Heart right ventricle (tissue), 16 donors: ENCODE measurements at places on chromosomes 4 and X. TPM values are rescaled to one million over a fixed set of nuclear protein-coding genes. Genes with fewer than 3 reads are reported as not detected.

- no peak for DNase-seq
Measured at GRCh38 chrX:134646691-134647090, 11.6 kb downstream of the PLAC1 start.

DNA sequence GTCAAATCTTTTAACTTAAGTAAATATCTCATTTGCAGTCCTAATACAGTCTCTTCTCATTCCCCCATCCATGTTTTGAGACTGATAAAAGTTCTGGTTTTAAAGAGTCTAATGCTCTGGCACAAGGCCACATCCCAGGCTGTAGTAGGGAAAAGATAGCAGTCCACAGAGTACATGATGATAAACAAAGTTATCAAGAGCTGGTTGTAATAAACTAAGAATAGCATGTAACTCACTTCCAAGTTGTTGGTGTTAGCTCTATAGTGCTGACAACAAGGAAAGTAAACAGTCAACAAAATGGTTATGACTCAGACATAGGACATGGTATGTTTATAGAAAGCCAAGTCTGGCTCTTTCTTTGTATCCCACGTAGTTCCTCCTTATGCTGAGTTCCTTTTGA lies 21.8 kb upstream of the AREG start:
- DNase-seq = peak; percentile 68

- peak; percentile 8 for DNase-seq
Measured at GRCh38 chr4:26826721-26827120, 33.9 kb upstream of the STIM2 start.

DNA sequence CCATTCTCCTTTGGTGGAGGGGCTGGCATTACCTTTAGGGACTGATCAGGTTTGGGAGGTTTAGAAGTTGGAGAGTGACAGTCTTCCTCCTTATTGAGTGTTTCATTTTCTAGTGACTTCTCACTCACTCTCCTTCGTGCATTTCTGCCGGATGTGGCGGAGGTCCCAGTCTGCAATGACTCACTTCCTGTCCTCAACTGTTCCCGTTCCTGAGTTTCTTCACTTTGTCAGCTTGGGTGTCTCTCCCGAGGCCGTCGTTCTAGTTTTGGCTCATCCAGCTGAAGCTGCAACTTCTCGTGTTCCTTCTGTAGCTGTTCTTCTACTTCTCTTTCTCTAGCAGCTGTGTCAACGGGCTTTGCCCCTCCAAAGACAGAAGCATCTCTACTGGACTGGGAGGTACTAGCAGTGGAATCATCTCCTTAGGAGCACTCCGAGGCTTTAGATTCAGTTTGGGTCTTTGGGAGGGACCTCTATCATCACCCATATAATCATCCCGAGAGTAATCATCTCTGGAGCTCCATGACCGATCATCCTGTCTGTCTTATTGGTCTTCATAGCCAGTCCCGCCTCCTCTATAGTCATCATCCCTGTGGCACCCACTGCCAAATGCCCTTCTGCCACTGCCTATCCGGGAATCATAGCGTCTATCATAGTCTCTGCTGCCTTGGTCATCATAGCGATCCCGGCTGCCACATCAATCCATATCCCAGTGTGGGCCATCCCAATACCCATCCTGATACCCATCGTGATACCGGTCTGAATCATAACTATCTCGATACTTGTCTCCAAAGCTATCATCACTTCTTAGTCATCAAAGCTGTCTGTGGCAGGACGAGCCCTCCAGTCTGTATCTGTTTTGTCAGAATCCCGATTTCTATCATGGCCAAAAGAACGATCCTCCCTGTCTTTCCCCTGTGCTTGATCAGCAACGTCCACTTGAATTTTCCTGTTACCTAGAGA lies 35.3 kb upstream of the VSIG4 start:
- DNase-seq = peak; percentile 12

GRCh38 chrX:52380993-52381392 lies 12.2 kb downstream of the XAGE2 start:
- no peak for DNase-seq

Gene H2BW2
- not detected for total RNA-seq

Gene CCDC149
- total RNA-seq = 9.6 TPM

DNA sequence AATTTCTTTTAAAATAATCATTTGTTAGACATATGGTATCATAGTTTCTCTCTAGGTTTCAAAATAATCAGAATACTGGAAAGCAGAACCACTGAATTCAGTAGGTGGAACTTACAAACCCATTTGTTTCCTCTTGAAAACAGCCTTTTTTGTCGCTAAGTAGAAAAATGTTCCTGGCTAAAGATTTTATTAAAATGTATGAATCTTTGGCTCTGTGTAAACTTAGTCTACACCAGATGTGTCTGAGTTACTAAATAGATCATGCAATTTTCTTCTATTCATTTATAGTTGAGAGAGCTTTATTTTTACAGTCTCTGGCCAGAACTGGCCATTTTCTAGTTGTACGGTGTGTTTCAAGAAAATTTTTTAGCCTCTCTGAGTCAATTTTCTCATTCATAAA lies 1.0 kb downstream of the CYSLTR1 start:
- DNase-seq = no peak

Gene GPC3
- total RNA-seq = 2.5 TPM

DNA sequence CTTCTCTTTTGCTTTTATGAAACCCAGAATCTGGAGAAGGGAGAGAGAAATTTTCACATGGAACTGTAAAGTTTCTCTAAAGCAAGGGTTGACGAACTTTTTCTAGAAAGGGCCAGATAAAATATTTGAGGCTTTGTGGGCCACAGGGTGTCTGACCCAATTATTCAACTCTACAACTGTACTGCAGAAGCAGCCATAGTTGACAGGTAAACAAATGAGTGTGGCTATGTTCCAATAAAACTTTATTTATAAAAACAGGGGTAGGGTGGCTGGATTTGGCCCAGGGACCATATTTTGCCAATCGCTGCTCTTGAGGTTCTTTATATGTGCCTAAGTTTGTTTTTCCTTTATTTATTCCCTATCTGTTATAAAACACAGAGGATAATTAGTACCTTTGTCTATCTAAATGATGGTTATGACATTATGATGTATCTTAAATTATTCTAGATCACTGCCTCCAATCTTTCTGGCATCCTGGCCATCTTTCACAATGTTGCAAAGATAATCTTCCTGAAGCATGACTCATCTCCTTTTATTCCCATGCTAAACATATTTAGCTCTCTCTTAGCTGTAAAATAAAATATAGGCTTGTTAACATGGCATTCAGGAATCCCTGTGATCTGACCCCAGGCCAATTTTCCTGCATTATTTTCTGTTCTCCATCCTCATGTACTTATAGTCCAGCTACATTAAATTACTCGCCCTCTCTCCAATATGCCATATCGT lies 106.8 kb upstream of the CBLL2 start:
- DNase-seq = no peak

DNA sequence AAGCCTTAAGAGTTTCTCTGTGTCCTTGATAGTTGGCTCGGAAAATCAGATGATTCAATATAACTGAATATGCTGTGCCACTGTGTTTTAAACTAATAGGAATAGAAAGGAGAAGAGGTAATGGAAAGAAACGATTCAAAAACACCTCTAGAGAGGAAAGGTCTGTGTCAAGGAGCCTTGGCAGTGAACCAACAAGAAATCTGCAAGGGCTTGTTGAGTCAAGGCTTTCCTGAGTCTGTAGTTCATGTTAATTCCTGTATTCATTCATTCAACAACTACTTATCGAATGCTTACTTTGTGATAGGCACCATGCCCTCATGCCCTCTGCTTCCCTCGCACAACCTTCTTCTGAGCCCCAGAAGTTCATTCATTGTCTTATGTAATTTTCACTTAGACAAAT lies 336.0 kb downstream of the PDHA2 start:
- no peak for DNase-seq

DNA sequence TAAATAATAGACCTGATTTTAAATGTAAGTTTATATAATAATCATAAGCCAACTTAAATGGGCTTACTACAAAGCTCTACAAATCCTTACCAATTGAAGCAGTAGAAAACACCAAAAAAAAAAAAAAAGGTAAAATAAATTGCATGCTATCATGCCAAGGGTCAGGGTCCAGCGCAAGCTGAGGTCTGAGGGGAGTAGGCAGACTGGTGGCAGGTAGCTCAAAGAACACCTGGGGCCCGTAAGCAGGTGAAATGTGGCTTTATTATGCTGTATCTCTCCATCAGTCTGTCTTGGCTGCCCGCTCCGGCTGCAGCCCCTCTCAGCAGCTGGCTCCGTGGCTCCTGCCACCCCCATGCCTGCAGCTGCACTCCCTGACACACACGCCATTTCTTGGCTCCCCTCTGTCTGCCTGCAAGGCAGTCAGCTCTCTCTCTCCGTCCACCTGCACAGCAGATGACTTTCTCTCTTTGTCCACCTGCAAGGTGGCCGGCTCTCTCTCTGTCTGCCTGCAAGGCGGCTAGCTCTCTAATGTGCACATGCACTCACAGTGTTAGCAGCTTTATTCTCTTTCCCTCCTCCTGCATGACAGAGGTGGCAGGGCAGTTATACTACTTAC lies 209.4 kb upstream of the UGT8 start:
- DNase-seq = no peak

Gene INTS6L
- 1.6 TPM for total RNA-seq

GRCh38 chrX:103640401-103641155 lies 11.8 kb downstream of the TCEAL1 start:
- DNase-seq = no peak

DNA sequence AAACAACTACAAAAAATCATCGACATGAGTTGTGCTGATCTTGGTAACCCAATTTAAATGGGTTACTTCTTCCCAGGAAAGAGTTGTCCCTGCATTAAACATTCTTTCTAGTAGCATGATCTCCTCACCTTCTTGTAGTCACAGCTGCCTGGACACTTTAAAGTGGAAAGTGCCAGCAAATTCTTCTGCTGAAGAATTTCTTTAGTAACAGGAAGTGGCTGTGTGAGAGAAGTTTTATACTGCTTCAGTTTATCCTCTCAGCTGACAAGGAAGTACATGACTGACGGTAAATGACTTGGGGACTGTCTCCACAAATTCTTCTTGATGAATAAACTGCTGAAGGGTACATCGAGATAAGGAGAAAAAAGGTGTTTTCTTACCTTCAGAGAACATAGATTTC lies 18.2 kb upstream of the TNIP3 start:
- DNase-seq = no peak

- no peak for DNase-seq
Measured at GRCh38 chr4:176885224-176885623, 92.5 kb upstream of the VEGFC start.

- no peak for DNase-seq
Measured at GRCh38 chrX:107848591-107848990, 22.9 kb downstream of the MID2 start.

Gene KLHL13
- 18.9 TPM for total RNA-seq

- peak; percentile 4 for DNase-seq
Measured at GRCh38 chrX:76148041-76148665, 24.7 kb upstream of the PBDC1 start.

GRCh38 chr4:96039217-96039616 lies 199.3 kb downstream of the PDHA2 start:
- no peak for DNase-seq
